ENCODE measurements at places on chromosomes 6 and 20.
A peak's percentile ranks its signal among the peaks of the same experiment; 100 is the strongest.

- DNase-seq = no peak
Observed at GRCh38 chr20:45892828-45893500, 1.8 kb downstream of the CTSA start.

- DNase-seq = no peak
Observed at GRCh38 chr6:157194110-157194509, 129.2 kb downstream of the TMEM242 start.

GRCh38 chr6:54981276-54981609, 134.7 kb downstream of the FAM83B start:
- no peak for DNase-seq

DNA sequence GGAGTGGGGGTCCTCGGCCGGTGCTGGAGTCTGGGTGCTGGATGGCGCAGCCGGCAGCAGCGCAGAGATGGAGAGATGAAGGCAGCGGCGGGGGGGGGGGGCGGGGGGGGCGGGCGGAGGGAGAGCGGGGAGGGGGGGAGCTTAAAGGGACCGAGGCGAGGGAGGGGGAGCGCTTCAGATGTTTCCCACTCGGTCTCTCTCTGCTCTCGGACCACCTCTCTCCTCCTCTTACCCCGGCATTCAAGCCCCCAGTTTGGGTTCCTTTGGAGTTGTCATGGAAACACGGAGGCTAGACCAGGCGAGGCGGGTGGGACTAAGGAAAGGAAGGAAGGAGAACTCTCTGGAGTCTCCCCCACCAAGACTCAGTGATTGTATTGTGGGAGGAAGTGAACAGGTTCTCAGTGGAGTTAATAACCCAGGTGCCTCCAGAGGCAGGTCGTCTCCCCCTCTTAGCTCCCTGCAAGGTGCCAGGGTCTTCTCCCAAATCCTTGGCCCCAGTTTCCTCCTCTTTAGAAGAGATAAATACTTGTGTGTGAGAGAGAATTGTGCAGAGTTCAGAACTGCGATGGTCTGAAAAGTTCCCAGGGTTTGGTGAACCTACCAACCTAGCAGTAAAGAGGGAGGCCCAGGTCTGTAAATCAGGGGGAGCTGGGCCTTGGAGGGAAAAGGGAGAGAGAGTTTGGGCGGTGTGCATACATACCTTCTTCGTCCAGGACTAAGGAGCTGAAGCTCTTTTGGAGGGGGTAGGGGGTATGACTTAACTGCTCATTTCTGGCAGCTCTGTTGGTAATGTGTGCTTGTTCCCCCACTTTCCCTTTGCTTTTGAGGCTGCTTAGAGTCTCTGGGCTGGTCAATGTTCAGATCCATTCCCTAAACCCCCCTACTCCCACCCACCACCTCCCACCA, at the start of gene PRRT1:
Gene PRRT1, minus strand, starts transcription at position 77 of the 906 bp plus-strand sequence. CDS start 112 bp downstream, outside the sequence.
- DNase-seq = no peak

DNA sequence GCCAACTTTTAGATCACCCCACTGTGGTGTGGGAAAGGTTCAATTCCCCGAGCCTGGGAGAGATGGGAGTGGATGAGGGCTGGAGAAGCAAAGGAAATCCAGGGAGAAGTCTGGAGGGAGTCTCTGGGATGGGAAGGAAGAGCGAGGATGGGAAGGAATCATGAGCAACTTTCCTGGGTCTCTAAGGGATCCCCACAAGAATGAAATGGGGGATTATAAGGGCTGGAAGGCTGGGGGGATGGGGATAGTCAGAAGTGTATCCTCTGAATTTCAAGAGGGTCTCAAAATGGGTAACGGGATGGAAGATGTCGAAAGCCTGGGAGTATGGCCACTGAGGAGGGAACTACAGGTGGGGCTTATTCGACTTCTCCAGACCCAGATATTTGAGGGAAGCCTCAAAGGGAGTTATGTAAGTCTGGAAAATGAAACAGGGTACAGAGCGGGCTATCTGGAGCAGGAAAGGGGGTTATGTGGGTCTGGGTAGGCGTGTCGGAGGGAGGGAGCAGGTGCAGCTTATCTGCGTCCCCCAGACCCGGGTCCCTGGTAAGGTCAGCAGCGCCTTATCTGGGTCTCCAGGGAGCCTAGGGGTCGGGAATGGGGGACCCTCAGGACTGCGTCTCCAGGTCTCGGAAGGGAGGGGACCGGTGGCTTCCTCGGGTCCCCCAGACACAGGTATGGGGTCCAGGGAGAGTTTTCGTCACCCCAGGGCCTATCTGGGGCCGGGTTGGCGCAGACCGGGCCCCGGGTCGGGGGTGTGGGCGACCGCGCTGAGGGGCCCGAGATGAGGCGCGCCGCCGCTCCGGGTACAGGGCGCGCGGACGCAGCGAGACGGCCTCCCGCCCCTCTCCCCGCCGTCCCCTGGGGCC, 550 bp downstream of the PLAGL2 start:
- DNase-seq = no peak

DNA sequence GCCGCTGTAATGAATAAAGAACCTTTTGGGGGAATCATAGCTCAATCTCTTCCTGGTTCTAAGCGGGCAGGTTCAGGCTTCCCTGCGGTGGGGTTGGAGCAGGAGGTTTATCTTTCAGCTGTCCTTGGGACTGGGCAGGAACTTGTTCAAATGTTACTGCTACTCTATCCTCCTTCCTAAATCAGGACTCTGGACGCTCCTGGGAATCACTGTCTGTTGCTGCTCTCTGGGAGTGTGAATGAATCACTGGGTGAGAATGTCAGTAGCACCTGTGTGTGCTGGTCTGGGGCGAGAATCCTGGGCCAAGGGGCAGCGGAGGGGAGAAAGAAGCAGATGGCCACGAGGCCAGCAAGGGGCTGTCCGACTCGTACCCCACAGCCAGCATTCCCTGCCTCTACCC, 65.4 kb upstream of the ZNFX1 start:
- DNase-seq = no peak

- DNase-seq = peak; percentile 43
Observed at GRCh38 chr20:45290677-45291355, 15.8 kb upstream of the RBPJL start.

- DNase-seq = no peak
Observed at GRCh38 chr6:99091985-99092384, 144.2 kb upstream of the FBXL4 start.

DNA sequence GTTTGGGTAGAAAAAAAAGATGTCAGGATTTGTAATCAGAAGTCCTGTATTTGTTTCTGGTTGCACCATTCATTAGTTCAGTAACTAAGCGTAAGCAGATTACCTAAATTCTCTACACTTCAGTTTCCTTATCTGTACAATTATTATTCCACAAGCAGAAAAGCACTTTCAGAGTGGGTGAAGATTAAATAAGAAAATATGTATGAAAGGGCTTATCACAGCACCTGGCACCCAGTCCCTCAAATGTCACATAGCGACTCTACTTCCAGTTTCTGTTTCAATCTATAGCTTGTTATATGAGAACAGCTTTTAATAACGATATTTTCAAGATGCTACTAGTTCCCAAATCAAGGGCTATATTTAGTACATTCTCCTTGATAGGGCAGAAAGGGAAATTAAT, 31.4 kb downstream of the RGS17 start:
- DNase-seq = no peak

GRCh38 chr6:108171291-108171917, 5.6 kb downstream of the NR2E1 start:
- no peak for DNase-seq

DNA sequence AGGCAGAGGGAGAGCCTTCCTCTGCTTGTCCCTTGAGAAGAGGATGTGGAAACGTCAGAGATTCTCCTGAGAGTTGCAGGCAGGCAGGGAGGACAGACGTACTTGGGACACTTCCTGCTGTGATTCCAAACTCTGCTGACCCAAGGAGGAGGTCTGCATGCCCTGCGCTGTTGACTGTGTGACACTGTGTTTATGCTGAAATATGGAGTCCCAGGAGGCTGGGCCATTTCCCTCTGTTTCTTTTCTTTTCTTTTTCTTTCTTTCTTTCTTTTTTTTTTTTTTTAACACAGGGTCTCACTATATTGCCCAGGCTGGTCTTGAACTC, 63.5 kb upstream of the BHLHE23 start:
- DNase-seq = no peak

DNA sequence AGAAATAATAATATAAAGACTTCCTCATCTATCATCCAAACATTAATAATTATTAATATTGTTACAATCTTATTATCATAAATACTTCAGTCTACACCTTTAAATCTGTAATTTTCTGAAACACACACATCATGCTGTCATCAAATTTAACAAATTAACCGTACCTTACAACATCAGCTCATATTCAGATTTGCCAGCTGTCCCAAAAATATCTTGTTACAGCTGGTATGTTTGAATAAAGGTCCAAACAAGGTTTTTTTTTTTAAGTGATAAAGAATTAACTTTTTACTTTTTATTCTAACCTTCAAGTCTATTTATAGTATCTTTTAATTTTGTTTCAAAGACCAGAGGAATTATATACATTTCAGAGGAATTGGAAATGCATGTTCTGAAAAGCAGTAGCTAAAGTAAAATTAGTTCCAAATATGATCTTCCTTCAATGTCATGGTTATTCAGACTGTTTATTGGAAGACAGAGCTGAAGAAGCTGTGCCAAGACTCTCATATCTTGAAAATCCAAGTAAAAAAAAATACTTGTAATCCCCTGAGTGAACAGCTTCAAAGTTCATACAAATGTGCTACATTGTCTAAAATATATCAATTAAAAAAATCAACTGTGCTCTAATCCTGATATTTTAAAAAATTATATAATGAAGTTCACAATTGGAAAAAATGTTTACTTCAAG, 161.7 kb upstream of the BMP5 start:
- no peak for DNase-seq

DNA sequence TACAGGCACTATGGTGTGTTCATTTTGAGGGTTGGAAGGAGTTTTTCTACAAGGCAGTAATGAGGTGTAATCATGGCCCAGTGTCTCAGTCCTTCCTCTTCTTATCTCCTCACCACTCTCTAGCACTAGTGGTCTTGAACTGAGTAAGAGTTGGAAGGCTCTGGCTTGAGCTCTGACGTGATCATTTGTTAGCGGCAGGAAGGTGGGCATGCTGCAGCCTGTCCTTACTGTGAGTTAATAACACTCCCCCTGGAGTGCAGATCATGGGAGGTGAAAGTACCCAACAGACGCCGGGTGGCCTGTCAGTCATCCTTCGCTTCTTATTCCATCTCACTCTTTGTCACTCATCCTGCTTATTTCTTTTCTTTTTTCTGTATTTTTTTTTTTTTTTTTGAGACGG, 356.9 kb downstream of the CDKAL1 start:
- no peak for DNase-seq

DNA sequence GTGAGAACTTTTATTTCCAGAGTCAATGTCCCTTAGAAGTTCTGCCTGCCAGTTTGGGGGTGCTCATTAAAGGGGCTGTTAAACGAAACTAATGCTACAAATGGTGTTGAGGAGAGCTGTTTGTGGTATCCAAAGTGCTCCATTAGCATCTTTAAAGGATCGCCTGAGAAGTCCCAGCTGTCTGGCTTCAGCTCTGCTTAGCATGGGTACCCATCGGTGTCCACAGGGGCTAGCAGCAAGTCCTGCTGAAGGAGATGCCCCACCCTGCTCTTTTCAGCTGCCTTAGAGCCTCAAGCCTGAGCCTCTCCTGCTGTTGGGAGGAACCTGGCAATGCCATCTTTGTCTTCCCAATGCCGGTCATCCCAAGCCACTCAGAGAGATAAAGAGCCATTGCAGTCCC, 111.1 kb downstream of the FOXO3 start:
- no peak for DNase-seq

DNA sequence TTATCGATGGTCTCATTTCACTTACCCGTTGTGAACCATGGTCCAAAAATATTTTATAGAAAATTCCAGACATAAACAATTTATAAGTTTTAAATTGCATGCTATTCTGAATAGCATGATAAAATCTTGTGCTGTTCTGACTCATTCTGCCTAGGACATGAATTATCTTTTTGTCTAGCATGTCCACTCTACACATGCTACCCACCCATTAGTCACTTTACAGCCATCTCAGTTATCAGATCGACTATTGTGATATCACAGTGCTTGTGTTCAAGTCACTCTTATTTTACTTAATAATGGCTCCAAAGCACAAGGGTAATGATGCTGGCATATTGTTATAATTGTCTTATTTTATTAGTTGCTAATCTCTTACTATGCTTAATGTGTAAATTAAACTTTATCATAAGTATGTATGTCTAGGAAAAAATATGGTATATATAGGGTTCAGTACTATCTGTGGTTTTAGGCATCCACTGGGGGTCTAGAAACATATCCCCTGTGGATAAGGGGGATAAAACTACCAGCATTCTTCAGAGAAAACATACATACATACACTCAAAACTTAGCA, 252.0 kb upstream of the HTR1E start:
- DNase-seq = no peak

GRCh38 chr20:62548471-62548870, 72.7 kb upstream of the GATA5 start:
- no peak for DNase-seq

GRCh38 chr6:89284963-89285735, 29.9 kb downstream of the GABRR2 start:
- no peak for DNase-seq

DNA sequence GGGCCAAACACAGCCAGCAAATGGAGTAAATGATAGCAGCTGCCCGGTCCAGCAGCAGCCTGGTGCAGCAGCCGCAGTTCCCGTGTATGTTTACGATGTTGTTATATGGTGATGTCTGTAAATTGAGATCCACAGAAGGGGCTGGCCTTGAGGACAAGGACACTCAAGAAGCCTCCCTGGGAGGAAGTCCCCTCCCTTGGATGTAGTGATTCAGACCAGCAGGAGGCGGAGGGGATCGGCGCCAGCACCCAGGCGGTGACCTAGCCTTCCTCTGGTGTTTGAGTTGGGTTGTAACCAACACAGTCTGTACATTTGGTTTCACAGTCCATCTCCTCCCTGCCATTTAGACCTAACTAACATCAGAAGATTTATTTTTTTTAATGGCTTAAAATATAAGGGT, 187.8 kb downstream of the SYNDIG1 start:
- DNase-seq = no peak

- DNase-seq = no peak
Observed at GRCh38 chr6:84177241-84177640, 50.2 kb downstream of the CEP162 start.

GRCh38 chr6:39453241-39453640, 130.7 kb upstream of the KCNK16 start:
- DNase-seq = no peak

- DNase-seq = no peak
Observed at GRCh38 chr6:137808191-137808590, 58.9 kb upstream of the TNFAIP3 start.

- no peak for DNase-seq
Observed at GRCh38 chr6:64266351-64266821, 630.8 kb downstream of the PHF3 start.

All from amygdala (tissue), 56 donors.